ENCODE measurements at places on chromosomes 3 and 15.

- H3K27me3 ChIP-seq, result no peaks in the 10 kb centered on the region
- H3K4me1 ChIP-seq, result no peaks in the 10 kb centered on the region
- no peak overlapping the region for H3K27ac ChIP-seq
- H3K4me3 ChIP-seq, result no peak overlapping the region
- DNase-seq, result no peak
These were observed 11.3 kb downstream of the GTF2E1 start for GRCh38 chr3:120753810-120754209.

DNA sequence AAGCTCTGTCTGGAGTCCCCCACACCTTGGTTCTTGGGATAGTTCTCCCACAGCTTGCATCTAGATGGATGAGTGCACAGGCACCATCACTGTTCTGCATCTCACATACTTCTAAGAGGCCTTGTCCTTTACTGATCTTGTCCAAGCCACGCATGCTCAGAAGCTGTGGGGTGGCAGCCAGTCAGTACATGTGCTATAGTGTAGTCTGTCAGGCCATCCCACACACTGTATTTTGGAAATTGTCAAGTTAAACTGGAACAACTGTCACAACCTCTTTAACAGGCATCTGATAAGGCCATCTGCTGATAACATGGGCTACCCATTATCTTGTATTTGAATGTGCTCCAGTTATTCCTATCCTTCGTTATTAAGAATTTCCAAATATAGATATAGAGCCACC is 296.5 kb upstream of the AZI2 start:
- no peaks in the 10 kb centered on the region for H3K27me3 ChIP-seq
- no peaks in the 10 kb centered on the region for H3K4me1 ChIP-seq
- no peak overlapping the region for H3K27ac ChIP-seq
- H3K36me3 ChIP-seq, result no peaks in the 10 kb centered on the region
- DNase-seq, result no peak

DNA sequence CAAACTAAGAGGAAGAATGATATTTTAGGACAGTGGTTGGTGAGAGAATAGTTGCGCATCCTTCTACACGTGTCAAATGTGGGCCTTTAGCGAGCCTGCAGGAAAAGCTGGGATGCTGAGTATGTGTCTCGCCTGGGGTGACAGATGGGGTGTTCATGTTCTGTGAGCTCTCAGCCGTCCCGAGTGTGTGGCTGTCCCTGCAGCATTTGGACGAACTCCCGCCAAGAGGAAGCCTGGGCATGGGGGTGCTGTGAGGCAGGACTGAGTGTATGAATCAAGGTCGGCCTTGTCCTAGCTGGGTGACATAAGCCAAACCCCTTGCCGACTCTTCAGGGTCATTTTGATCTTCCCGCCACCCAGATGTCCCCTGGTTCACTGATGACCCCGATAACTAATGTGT is 94.8 kb downstream of the CACNA1D start:
- no peaks in the 10 kb centered on the region for H3K36me3 ChIP-seq
- no peak overlapping the region for H3K4me3 ChIP-seq
- H3K4me1 ChIP-seq, result no peaks in the 10 kb centered on the region

DNA sequence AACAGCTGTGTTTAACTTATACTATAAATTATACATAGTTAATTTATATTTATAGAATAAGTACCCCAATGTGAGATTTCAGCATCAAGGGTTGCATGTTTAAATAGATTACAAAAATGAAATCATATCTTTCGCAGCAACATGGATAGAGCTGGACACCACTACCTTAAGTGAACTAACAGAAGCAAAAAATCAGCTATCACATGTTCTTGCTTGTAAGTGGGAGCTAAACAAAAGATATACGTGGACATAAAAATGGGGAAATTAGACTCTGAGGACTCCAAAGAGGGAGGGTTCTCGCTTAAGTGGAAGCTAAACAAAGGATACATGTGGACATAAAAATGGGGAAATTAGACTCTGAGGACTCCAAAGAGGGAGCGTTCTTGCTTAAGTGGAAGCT is 626.5 kb upstream of the DPPA4 start:
- H3K4me1 ChIP-seq, result no peaks in the 10 kb centered on the region
- H3K27ac ChIP-seq, result no peak overlapping the region
- no peaks in the 10 kb centered on the region for H3K27me3 ChIP-seq
- H3K36me3 ChIP-seq, result no peaks in the 10 kb centered on the region

DNA sequence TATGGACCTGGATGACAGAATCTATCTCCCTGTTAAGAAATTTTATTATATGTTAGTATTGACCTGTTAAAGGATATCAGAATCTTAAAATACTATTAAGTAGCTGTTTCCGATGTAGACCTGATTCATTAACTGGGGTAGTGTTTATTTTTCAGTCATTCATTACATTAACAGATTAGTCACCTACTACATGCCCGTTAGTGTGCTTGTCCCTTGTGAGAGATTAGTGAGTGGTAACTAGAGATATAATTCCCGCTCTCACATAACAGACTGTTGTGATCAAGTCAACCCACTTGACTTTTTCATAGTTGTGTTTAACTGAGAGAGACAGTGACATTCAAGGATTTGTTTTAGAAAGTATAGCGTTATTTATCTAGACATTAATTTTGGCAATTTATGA is 166.8 kb downstream of the TCF12 start:
- no peak overlapping the region for H3K4me3 ChIP-seq
- H3K4me1 ChIP-seq, result peaks cover 5% of the 10 kb centered on the region
- H3K27me3 ChIP-seq, result no peaks in the 10 kb centered on the region
- no peak overlapping the region for H3K27ac ChIP-seq

DNA sequence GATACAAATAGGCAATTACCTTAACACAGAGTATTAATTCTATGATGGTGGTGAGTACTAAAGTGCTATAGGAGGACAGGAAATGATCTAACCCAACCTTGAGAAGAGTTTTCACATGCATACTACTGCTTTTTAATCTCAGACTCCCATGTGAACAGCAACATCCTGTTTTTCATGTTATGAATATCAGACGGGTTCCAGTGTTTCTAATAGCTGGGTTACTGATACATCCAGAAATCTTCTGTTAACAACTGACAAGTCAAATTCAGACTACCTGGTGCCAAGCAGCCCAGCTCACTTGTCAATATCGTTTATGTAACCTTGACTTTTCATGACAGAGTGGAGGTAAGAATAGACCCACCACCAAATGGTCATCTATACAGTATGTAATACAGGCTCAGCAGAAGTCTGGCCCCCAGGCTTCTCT is 220.2 kb upstream of the COL8A1 start:
- H3K4me1 ChIP-seq, result no peaks in the 10 kb centered on the region
- H3K27ac ChIP-seq, result no peak overlapping the region
- DNase-seq, result no peak
- no peaks in the 10 kb centered on the region for H3K27me3 ChIP-seq

- no peaks in the 10 kb centered on the region for H3K36me3 ChIP-seq
- H3K27me3 ChIP-seq, result no peaks in the 10 kb centered on the region
- no peak overlapping the region for H3K27ac ChIP-seq
- no peaks in the 10 kb centered on the region for H3K4me1 ChIP-seq
- no peak overlapping the region for H3K4me3 ChIP-seq
- DNase-seq, result no peak
These were observed 42.9 kb downstream of the PCSK6 start for GRCh38 chr15:101446518-101447167.

- no peak overlapping the region for H3K4me3 ChIP-seq
- H3K27ac ChIP-seq, result no peak overlapping the region
- no peaks in the 10 kb centered on the region for H3K4me1 ChIP-seq
- H3K27me3 ChIP-seq, result no peaks in the 10 kb centered on the region
- DNase-seq, result no peak
- no peaks in the 10 kb centered on the region for H3K36me3 ChIP-seq
These were observed 80.3 kb downstream of the HMG20A start for GRCh38 chr15:77500989-77501388.

DNA sequence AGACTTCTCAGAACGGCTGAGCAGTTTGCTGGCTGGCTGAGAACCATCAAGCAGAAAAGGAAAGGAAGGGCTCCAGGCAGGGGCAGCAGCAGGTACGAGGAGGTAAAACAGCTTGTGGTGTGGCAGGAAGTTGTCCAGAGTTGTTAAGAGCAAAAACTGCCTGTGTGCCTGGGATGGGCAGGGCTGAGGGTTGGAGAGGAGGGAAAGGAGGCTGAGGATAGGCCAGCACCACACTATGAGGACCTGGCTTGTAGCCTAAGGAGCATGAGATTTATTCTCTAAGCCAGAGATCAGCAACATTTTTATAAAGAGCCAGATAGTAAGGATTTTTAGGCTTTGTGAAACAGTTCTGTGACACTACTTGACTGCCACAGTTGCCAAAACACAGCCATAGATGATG is 8.0 kb downstream of the IGSF10 start:
- no peaks in the 10 kb centered on the region for H3K4me1 ChIP-seq
- DNase-seq, result no peak
- H3K36me3 ChIP-seq, result no peaks in the 10 kb centered on the region

- no peak overlapping the region for H3K27ac ChIP-seq
- H3K4me1 ChIP-seq, result no peaks in the 10 kb centered on the region
- no peak overlapping the region for H3K4me3 ChIP-seq
- no peak for DNase-seq
- H3K27me3 ChIP-seq, result no peaks in the 10 kb centered on the region
These were observed 105.7 kb downstream of the TPRA1 start for GRCh38 chr3:127484601-127485388.
